Right atrium auricular region (tissue), 2 donors: ENCODE measurements at places on chromosomes 4 and X.

DNA sequence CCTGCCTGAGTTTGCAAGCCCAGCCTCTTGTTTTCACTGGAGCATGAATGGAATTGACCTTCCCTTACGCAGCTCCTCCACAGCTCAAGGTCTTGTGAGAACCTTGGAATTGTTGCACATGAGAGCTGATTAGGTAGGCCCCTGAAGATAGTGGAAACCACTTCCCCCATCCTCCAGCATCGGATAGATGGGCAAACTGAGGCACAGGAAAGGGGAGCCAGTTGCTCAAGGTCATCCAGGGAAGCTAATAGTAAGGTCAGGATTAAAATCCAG, 27.2 kb downstream of the PJA1 start:
- no peak for DNase-seq

DNA sequence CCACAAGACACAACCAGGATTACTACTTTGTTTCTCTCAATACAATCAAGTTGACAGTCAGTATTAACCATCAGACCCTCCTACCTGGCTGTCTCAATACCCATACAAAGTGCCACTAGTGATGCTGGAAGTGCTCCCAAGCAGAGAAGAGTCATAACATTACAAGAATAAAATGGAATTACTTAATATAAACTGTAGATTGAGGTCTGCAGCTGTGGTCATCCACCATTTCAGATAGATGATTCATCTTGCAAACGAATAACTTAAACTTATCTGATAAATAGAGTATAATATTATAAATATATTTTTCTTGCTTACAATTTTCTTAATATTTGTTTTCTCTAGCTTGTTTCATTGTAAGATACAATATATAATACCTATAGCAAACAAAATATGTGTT, 1034.2 kb upstream of the PCDH10 start:
- no peak for DNase-seq

- DNase-seq, result no peak
Observed at GRCh38 chr4:122005064-122005755, 53.4 kb upstream of the TRPC3 start.

DNA sequence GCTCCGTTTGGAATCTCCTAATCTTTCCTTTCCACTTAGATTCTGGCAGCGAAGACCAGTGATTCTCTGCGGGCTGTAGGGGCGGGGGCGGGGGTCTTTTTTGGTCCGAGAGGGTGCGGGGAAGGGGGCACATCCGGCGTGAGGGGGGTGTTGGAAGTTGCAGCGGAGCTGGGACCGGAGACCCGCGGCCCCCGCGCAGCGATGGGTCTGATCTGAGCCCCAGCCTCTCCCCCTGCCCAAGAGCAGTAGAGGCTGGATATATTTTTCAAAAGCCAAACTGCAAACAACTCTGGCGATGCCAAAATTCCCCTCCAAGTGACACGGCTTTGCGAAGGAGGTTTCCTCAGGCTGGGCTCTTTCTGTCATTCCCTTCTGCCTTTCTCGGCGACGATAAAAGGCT, 355 bp downstream of the GRID2 start:
- no peak for DNase-seq

DNA sequence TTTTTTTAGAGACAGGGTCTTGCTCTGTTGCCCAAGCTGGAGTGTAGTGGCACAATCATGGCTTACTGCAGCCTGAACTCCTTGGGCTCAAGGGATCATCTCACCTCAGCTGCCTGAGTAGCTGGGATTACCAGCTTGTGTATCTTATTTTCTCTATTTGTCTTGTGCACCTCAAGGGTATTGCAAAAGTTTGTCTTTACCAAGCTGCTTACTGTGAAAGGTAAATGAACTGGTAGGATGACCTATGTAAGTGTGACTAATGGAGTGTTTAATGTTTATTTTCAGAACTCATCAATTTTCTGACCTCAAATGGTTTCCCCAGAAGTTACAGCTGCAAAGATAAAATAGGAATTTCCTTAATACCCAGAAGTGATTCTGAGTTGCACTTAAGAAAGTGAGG, 5.3 kb upstream of the FGA start:
- no peak for DNase-seq

DNA sequence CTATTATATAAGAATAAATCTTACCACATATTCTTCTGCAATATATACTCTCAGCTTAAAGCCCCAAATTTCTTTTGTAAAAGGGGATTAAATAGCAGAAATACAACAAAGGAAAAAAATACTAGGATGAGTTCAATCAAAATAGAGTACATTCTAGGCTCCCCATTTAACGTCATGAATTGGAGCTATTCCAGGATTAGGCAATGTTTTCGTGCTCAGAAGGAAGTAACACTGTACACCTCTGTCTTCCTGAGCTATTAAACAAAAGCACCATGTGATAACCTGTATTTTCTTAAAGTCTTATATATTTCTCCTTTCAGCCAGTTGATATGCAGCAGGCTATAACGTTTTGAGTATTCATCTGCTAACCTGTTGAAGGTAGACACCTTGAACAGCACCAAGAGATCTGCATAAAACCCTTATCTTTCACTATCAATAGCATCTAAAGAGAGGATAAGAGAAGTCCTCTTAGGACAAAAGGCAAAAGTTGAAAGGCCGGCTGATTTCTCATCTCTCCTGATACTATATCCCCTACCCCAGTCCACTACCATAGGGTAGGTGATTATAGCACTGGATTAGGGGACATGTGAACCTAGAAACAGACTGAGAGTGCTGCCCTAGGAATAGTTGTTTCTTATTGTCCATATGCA, 31.5 kb downstream of the TEC start:
- no peak for DNase-seq
